ENCODE measurements at places on chromosomes 3 and 15.

DNA sequence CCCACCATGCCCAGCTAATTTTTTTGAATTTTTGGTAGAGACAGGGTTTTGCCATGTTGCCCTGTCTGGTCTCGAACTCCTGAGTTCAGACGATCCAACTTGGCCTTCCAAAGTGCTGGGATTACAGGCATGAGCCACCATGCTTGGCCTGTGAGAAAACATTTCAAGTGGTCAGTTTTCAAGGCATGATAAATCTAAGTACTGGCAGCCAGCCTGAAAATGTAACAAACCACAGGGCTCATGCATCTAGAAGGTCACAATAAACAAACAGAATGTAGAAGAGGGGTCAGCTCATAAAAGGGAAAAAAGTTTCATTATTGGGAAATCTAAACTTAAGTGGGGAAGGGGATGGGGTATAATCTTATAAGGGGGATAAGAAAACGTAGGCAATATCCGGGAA is 39.9 kb downstream of the PPCDC start:
- DNase-seq, result no peak

GRCh38 chr3:61520966-61521628 is 40.3 kb upstream of the PTPRG start:
- DNase-seq, result no peak

- DNase-seq, result no peak
Measured at GRCh38 chr15:59843609-59844008, 154.5 kb upstream of the BNIP2 start.

DNA sequence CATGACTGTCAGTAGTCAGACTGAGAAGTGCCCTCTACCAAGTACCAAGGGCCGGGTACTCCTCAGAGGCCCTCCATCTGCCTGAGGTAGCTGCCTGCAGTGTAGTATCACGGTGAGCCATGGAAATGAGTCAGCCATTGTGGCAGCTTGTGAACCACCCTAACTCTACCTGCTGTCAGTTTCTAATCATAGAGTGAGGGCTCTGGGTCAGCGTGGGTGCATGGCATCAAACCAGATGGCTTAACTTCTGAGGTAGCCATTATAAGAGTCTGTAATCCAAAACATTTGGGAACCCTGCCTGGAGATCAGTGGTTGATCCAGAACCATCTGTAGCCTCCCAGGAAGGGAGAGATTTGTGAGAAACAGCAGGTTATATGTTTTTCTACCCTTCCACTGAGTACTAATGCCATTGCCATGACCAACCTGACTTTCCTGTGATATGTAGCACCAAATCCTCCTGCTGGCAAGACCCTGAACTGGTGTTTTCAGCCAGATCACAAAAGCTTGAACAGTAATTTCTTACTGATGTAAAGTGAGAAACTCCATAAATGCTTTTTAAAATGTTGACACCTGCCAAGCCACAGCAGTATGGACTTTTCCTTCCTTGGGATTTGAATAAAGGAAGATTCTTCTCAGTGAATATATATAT is 38.9 kb downstream of the ABHD2 start:
- DNase-seq, result no peak

DNA sequence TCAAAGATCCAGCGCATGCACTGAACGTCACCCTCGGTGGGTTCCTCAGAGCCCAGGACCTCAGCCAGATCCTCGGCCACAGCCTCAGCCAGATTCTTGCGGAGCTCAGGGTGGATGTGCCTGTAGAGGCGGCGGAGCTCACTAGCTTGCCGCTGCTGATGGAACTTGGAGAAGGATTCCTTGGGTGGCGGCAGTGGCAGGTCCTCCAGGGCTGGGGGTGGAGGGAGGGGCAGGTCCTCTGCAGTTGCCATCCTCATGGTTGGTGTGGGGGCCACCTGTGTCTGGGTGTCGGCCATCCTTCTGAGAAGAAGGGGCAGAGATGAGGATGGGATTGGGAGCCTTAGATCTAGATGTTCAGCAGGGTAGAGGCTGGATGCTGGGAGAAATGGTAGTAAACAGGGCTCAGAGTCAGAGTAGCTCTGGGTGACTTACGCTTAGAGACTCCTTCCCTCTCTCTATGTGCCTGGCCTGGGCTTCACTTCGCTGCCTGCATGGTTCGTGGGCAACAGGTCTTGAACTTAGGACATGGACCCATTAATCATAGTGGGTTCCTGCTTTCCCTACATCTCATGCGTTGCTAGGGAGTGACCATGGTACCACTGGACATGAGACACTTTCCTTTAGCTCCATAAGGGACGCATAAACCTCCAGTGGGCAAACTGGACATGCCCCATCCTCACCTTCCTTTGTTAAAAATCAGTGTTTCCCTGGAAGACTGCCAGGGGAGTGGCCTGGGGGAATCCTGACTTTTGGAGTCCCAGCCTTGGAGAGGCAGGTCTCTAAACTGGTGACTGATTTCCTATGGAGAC is 3.0 kb downstream of the XIRP1 start:
- no peak for DNase-seq

DNA sequence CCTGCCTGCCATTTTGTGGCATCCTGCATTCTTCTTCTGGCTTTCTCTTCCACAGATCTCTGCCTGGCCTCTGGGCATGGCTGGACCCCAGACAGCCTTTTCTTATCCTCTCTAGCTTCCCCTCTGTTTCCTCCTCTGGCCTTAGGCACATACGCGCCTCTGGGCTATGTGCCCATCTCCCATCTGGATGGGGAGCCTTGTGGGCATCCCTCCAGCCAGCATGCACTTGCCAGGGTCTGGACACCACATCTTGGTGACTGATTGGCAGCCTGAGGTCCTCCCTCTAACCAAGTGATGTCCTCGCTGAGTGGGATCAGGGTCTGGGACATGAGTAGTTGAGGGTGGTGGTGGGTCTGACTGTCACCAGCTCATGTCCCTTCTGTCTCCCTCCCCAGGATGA is 12.8 kb downstream of the PLEKHO2 start:
- DNase-seq, result no peak

Measured in stimulated activated CD4-positive, alpha-beta T cell treated with anti-CD3 and anti-CD28 coated beads, Interleukin-2, amount 100 ng/mL, for 4 hours (primary cell).